ENCODE measurements at places on chromosomes 16 and 17. TPM values are rescaled to one million over a fixed set of nuclear protein-coding genes. Genes with fewer than 3 reads are reported as not detected.

DNA sequence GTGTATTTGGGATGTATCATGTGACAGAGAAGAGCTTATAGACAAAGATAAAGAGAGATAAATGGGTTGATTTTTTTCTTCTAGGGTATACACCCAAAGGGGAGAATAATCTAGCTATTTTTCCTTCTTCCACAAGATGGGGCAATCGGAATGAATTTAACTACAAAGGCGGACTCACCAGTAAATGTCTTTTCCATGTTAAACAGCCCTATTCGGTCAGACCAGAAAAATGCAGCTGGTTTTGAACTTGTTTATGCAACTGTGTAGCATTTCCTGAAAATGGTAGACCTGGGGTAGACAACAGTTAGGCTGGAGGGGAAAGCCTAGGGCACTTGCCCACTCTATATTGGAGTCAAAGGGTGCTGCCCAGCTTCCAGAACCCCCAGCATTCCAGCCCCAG, 477.1 kb downstream of the TOX3 start:
- H3K4me1 ChIP-seq: peaks cover 2% of the 10 kb centered on the region
- H3K4me3 ChIP-seq: no peak overlapping the region
- H3K27ac ChIP-seq: no peak overlapping the region
- peak; percentile 73 for DNase-seq

DNA sequence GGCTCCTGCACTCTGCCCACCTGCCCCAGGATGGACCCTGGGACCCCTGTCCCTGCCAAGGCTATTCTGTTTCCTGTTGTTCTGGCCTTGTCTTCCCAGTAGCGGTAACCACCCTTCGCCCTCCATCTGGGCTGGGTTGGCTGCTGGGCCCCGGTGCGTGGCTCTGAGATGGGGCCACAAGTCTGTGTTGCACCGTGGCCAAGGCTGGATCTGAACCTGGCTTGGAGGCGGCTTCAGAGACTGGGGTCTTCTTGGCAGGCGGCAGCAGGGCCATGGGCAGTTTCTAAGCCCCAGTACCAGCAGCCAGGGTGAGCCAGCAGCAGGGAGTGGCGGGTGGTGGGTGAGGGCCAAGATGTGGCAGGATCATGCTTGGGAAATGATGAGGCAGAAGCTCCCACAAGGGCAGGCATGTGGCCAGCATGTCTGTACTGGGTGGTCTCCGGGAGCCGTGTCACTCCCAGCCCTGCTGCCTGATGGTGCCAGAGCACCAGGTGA, 12.6 kb downstream of the MAP2K3 start:
- no peak overlapping the region for H3K4me3 ChIP-seq
- DNase-seq: no peak
- peaks cover 31% of the 10 kb centered on the region for H3K36me3 ChIP-seq
- H3K27ac ChIP-seq: no peak overlapping the region

DNA sequence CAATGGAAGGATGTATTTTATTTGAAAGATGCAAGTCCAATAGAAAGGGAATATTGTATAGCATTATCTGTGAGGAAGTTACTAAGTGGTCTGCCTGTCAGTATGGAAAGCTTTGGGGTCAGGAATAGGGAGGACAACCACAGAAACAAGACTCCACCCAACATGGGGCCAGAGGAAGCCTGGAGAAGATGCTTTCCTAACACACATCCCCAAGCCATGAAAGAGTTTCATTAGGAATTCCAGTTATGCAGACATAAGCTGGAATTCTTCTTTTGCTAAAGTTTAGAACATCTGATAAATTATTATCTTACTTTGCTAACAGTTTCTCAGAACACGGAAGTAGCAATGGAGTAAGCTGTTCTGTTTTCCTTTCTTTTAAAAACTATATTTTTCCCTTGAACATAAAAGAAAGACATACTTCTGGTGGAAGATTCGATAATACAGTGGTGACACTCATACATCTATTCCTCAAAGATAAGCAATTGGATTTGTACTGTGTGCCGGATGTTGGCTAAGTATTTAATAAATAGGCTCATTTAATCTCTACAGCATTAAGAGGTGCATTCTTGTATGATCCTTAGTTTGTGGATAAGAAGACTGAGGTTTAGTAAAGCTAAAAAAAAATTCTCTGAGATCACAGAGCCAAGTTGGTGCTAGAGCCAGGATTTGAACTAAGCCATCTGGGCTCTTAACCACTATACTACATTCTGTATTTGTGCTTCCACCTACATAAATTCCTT, 51.0 kb upstream of the GAS7 start:
- H3K36me3 ChIP-seq: no peaks in the 10 kb centered on the region
- no peaks in the 10 kb centered on the region for H3K27me3 ChIP-seq
- DNase-seq: no peak
- H3K4me3 ChIP-seq: no peak overlapping the region
- no peak overlapping the region for H3K27ac ChIP-seq

GRCh38 chr16:58026705-58027160, 1.2 kb downstream of the MMP15 start:
- H3K4me3 ChIP-seq: peak overlapping the region; percentile 69
- H3K27ac ChIP-seq: peak overlapping the region; percentile 60
- DNase-seq: peak; percentile 51
- no peaks in the 10 kb centered on the region for H3K36me3 ChIP-seq
- H3K27me3 ChIP-seq: peaks cover 29% of the 10 kb centered on the region

GRCh38 chr16:27098366-27099049, 31.8 kb downstream of the C16orf82 start:
- no peak overlapping the region for H3K4me3 ChIP-seq
- H3K27me3 ChIP-seq: no peaks in the 10 kb centered on the region
- no peaks in the 10 kb centered on the region for H3K4me1 ChIP-seq
- no peaks in the 10 kb centered on the region for H3K36me3 ChIP-seq
- no peak overlapping the region for H3K27ac ChIP-seq
- DNase-seq: no peak

DNA sequence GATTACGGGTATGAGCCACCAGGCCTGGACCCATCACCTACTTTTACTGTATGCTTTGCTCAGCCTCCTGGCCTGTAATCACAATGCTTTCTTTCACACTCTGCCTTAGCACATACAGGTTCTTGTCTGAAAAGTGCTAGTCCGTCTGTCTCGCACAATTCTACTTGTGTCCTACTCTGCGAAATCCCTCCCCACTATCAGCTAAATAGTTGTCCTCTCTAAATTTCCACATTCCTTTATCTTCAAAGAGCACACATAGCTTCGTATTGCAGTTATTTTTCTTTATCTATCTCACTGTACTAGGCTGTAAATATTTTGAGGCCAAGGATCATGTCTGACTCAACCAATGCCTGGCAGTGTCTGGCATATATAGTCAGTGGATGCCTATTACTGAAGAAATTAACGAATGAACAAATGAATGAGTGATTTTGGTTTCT, 38.5 kb upstream of the ETV4 start:
- DNase-seq: no peak
- H3K27me3 ChIP-seq: peaks cover 3% of the 10 kb centered on the region
- peaks cover 25% of the 10 kb centered on the region for H3K4me1 ChIP-seq
- no peak overlapping the region for H3K27ac ChIP-seq
- H3K4me3 ChIP-seq: no peak overlapping the region
- H3K36me3 ChIP-seq: no peaks in the 10 kb centered on the region

Gene MT1G
- total RNA-seq: 1.2 TPM

Gene FOXO3B
- 3.4 TPM for total RNA-seq
